ENCODE measurements at places on chromosomes 5 and 9.

DNA sequence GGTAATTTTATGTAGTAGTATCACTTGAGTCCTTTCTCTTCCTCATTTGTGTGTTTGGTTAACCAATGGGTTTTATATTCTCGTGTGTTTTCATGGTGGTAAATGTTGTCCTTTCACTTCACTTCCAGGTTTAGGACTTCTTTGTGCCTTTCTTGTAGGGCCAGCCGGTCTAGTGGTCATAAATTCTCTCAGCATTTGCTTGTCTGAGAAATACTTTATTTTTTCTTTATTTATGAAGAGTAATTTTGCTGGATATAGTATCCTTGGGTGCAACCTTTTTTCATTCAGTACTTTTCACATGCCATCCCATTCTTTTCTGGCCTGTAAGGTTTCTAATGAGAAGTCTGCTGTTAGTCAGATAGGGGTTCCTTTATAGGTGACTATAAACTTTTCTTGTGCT is 107.1 kb downstream of the GNA14 start:
- DNase-seq = no peak

DNA sequence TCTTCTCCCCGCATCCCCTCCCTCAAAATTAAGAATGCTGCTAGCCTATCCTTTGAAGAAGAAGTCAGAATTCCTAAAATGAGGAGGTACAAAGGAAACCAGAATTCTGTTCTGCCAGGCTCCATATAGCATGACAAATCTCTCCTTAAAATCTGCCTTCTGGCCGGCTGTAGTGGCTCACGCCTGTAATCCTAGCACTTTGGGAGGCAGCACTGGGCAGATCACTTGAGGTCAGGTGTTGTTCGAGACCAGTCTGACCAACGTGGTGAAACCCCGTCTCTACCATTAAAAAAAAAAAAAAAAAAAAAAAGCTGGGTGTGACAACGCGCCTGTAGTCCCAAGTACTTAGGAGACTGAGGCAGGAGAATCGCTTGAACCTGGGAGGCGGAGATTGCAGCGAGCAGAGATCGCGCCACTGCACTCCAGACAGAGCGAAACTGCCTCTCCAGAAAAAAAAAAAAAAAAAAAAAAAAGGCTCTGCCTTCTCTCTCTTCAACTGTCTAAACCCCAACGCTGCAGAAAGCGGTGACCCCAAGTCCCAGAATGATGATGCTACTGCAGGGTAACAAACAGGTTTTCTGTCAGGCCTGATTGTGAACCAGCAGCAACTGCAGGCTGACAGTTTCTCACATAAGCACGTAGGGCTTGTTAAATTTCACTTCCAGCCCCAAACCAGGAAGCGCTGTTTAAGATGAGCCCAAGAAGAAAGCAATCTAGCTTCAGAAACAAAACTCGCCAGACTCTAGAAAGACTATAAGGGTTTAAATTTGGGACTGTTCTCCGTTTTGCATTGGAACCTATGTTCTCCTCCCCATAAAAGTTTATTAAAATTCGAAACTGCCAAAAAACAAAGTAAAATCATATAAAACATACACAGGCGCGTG is 963 bp upstream of the CAST start:
- peak; percentile 4 for DNase-seq

GRCh38 chr9:124551472-124552272 is 44.5 kb upstream of the NR5A1 start:
- DNase-seq = no peak

- no peak for DNase-seq
These were observed 41.0 kb upstream of the ANGPTL2 start for GRCh38 chr9:127163409-127163808.

DNA sequence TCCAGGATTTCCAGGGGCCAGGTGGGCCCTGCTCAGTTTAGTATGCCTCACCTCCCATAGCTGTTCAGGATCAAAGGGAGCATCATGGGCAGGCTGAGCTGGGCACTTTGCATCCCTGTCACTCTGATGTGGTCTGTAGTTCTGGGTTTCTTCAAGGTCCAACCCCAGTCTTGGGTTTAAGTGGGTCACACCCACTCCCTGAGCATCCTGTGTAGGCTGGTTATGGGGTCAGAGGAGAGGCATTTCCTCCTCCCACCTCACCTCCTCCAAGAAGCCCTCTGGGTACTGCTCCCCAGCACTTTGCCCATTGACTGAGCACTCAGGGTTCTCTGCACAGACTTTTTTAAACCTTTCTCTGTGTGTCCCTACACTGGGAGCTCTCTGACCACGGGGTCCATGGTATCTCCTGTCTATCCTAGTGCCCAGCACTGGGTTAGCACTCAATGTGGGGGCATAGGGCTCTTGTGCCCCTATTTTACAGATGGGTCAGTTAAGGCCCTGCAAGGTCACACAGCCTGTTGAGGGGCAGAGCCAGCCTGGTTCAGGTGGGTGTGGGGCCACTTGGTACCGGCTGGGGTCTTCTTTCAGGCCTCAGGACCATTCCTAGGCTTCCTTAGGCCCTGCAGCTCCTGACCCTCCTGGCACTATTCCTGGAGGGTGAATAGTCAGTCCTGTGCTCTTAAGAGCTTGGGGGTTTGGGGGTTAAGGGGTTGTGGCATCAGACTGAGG is 19.0 kb downstream of the CXXC5 start:
- DNase-seq = no peak

- no peak for DNase-seq
These were observed 106.2 kb downstream of the IZUMO3 start for GRCh38 chr9:24439456-24439855.

All from stimulated activated CD8-positive, alpha-beta memory T cell treated with anti-CD3 and anti-CD28 coated beads, Interleukin-2, amount 100 ng/mL, for 1 hour (primary cell).